Glutamatergic neuron (in vitro differentiated cells): ENCODE measurements at places on chromosomes 12 and 14. TPM values are rescaled to one million over a fixed set of nuclear protein-coding genes. Genes with fewer than 3 reads are reported as not detected.

DNA sequence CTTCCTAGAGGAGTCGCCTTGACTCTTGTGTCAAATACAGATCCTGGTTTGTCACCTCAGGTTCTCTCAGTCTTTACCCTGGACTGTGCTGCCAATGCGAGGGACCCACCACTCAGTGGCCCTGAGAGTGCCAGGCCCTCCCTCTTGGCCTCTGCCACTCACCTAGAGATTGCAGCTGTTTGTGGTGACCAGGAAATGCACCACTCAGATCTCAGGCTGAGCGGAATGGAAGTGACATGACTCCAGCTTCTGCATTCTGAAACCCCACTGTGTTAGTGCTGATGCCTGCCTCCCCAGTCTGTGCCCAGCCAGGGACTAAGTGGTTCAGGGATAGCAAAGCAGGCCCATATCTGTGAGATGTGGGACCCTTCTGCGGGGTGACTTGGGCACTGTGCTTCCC lies 27.8 kb upstream of the NEDD1 start:
- no peak for DNase-seq

- DNase-seq: no peak
Measured at GRCh38 chr12:104738331-104738730, 219.8 kb downstream of the SLC41A2 start.

DNA sequence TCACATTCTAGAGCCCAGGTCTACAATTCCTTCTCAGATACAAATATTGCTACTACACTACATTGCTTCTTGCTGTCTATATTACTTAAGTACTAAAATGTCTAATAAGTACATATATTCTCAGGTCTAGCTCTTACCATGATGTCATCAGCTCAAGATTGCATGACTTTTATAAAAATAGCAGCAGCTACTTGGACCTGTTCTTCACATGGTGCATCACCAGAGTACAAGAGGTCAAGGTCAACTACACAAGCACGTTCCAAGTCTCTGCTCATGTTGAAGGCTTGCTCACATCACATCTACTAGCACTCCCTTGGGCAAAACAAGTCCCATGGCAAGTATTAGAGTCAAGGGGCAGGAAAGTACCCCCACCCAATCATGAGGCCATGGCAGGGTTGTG lies 465.6 kb downstream of the MED13L start:
- DNase-seq: no peak

- no peak for DNase-seq
Measured at GRCh38 chr12:122518908-122519307, 7.8 kb downstream of the RSRC2 start.

GRCh38 chr12:77599782-77600467 lies 230.8 kb upstream of the NAV3 start:
- DNase-seq: no peak

GRCh38 chr12:20453756-20454310 lies 85.5 kb downstream of the PDE3A start:
- DNase-seq: no peak

DNA sequence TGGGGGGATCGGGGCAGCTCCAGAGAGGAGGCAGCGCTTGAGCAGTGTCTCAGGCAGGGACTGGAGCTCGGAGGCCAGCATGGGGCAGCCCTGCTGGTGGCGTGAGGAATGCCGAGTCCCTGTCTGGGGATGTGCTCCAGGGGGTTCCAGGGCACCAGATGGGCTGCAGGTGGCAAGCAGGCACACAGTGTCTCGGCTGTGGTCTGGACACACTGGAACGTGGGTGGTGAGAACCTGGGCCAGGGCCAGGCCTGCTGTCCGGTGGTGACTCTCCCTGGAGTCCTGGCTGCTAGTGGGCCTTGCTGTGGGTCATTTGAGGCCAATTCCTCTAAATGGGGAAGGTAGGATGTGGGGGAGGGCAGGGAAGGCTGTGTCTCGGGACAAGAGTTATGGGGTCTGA lies 199.4 kb upstream of the RTL1 start:
- no peak for DNase-seq

GRCh38 chr14:69231486-69231885 lies 28.5 kb upstream of the GALNT16 start:
- DNase-seq: no peak

DNA sequence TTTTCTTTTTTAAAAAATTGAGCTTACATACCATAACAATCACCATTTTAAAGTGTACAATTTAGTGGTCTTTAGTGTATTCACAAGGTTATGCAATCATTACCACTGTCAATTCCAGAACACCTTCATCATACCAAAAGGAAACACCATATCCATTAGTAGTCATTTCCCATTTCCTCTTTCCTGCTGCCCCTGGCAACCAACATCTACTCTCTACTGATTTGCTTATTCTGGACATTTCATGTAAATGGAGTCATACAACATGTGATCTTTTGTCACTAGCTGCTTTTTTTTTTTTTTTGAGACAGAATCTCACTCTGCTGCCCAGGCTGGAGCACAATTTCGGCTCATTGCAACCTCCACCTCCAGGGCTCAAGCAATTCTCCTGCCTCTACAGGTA lies 66.8 kb upstream of the CFL2 start:
- DNase-seq: no peak

DNA sequence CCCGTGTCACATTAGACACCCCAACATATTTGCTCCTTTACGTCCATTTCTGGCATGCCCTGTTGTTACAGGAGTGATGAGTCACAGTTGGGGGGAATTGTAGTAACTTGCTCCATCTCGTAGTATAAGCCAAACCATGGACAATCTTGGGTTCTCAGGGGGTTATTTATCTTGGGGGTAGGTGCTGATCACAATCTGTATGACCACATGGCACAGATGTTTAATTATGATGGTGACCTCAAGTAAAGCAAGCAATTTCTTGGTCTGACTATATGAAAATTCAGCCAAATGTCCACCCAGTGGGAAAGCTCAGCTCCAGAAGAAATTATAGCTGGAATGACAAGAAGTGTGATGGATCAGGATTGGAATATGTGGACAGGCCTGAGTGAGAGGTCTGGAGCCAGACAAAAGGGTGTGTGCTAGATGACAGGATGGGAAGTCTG lies 32.1 kb upstream of the STON2 start:
- DNase-seq: no peak

GRCh38 chr14:96624661-96625425 lies 122.7 kb downstream of the PAPOLA start:
- DNase-seq: peak; percentile 43

- DNase-seq: no peak
Measured at GRCh38 chr14:81529391-81529790, 4.3 kb downstream of the SEL1L start.

GRCh38 chr12:113619202-113619601 lies 147.5 kb upstream of the LHX5 start:
- no peak for DNase-seq

DNA sequence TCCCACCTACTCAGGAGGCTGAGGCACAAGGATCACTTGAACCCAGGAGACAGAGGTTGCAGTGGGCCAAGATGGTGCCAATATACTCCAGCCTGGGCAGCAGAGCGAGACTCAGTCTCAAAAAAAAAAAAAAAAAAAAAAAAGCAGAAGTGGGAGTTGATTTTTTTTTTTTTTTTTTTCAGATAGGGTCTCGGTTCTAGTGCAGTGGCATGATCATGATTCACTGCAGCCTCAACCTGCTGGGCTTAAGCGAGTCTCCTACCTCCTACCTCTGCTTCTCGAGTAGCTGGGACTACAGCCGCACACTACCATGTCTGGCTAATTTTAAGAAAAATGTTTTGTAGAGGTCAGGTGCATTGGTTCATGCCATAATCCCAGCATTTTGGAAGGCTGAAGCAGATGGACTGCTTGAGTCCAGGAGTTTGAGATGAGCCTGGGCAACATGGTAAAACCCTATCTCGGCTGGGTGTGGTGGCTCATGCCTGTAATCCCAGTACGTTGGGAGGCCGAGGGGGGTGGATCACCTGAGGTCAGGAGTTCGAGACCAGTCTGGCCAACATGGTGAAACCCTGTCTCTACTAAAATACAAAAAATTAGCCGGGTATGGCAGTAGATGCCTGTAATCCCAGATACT lies 16.3 kb upstream of the HSP90AA1 start:
- DNase-seq: no peak

GRCh38 chr14:90853116-90853515 lies 36.9 kb upstream of the TTC7B start:
- no peak for DNase-seq

DNA sequence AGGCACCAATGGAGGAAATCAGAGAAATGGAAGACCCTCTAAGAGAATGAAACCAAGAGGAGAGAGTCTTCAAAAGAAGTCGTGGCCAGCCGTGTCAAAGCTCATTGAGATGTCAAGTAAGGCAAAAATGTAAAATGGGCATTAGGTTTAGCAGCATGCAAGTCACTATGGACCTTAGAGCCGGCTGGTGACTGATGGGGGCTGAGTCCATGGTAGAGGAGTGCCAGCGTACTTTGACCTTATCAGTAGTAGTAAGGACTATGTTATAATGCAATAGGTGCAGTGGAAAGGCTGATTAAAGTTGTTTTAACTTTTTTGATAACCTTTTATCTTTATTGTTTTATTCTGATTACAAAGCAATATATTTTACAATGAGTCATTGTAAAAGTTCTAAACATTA lies 66.5 kb downstream of the ANO6 start:
- no peak for DNase-seq

- DNase-seq: no peak
Measured at GRCh38 chr14:101824339-101824727, 62.8 kb downstream of the PPP2R5C start.

GRCh38 chr12:117590999-117591398 lies 229.6 kb upstream of the NOS1 start:
- DNase-seq: no peak

DNA sequence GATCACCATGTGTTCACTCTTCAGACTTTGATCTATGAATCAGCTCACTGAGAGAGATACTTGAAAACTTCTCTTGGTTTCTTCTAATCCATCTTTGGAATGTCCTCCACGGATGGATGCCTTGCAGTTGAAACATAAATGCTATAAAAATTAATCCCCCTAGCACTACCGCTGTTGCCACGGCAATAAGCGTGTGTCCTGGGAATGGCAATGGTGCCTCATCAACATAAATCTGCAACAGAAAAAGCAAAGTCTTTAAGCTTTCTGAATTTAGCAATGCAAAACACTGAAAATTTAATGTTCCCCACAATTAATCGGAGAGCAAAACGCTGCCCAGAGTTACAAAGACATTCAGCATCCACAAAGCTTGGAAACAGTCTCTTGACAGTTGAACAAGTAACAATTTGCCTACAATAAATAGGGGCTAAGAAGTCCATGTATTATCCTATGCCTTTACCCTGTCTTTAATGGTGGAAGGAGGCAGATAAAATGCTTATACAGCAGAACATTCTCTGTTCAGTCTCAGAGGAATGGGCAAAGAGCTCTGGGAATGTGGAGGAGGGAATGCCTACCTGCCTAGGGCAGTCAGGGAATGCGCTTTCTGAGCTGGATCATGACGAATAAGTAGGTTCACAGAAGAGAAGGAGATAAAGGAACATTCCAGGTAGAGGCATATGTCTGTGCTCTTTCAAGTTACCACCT lies 70.9 kb upstream of the PPP4R3A start:
- no peak for DNase-seq

DNA sequence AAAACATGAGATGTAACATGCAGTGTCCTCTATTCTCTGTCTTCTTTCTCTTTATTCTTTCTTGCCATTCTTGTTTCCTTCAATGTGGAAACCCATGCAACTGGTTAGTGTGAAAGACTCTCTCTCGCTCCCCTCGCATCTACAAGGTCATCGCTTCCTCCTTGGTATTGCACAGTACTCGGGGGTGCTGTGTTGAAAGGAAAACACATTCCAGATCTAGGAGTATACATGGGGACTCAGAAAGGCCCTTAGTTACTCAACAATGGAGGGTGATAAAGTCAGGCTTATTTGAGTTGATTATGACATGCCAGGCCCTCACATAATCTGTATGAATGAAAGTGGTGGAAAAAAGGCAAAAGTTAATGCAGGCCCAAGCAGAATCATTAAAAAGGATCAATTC lies 75.5 kb upstream of the OVCH1 start:
- no peak for DNase-seq

- no peak for DNase-seq
Measured at GRCh38 chr14:71465316-71465715, 466.9 kb upstream of the RGS6 start.

DNA sequence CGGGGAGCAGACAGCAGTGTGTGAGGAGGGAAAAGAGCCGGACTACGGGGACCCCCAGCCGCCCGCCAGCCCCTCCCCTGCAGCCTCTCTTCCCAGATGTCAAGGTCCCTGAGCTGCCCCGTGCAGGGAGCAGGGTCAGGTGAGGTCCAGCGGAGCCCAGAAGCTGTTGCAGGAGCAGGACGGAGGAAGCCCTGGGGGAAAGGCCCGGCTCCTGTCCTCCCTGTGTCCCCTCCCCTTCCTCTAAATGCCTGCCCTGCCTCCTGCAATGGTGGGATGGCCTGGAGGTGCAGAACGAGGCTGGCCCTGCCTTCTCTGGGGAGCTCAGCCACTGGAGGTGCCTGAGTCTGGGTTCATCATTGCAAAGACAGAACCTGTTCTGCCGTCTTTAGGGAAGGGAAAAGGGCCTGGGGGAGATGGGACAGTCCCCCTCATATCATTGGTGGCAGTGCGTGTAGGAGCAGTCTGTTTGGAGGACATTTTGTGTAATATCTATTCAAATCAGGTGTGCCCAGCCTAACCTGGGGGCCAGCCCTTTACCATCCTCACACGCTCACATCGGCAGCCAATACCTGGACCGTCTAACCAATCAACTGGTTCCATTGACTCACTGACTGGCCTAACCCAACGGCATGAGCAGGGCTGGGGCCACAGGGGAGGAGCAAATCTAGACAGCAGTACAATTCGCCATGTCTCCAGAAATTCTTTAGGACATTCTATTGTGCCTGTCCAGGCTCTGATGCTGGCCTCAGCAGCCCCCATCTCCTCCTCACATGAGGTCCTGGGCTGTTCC lies 364.1 kb upstream of the SFSWAP start:
- DNase-seq: no peak

DNA sequence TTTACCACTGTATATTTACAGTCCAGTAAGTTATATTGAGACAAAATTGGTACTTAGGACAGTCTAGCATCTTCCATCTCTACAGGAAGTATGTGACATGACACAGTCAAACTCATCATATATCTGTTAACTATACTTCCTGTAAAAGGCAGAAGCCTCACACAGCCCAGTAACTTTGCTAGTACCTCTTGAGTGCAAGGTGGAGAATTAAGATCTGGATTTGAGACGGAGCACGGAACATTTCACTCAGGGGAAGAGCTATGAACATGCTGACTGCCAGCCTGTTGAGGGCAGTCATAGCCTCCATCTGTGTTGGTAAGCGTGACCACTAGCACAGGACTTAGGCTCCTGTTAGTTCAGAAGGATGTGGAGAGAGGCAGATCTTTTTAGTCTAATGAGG lies 333.7 kb upstream of the OR4E1 start:
- DNase-seq: no peak

The TAS2R9 gene
- not detected for total RNA-seq

The PPP1R36 gene
- total RNA-seq: 2.4 TPM

The NPFF gene
- not detected for total RNA-seq

The RPGRIP1 gene
- not detected for total RNA-seq

The BHLHE41 gene
- 3.6 TPM for total RNA-seq

The CLECL1 gene
- total RNA-seq: not detected

The FLVCR2 gene
- total RNA-seq: not detected

The OR6C4 gene
- not detected for total RNA-seq

The JPH4 gene
- 52.7 TPM for total RNA-seq

The ARHGEF25 gene
- 80.2 TPM for total RNA-seq

The POTEG gene
- not detected for total RNA-seq

The STAC3 gene
- 12.1 TPM for total RNA-seq

The COX8C gene
- not detected for total RNA-seq

The ADSS1 gene
- 45.1 TPM for total RNA-seq

The RNASE7 gene
- not detected for total RNA-seq

The TMEM116 gene
- total RNA-seq: 9.7 TPM
